ENCODE measurements at places on chromosomes 4 and X.

DNA sequence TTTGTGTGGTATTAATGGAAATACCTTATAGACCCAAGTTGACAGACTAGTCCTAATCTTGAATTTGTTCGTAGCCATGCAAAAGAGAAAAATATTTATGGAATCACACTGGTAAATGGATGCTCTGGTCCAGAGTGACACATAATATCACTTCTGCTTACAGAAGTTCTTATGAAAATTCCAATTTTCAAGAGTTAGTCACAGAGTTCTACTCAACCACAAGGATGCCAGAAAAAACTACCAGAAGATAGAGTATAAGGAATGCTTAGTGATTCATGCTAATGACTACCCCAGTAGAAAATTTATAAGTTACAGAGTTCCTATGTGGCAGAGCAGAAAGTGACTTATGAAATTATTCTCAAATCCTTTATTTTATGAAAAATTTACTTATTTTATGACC is 1384.8 kb downstream of the FAM133A start:
- DNase-seq: no peak

- no peak for DNase-seq
Measured at GRCh38 chr4:62271107-62271506, 1071.0 kb downstream of the ADGRL3 start.

- DNase-seq: no peak
Measured at GRCh38 chr4:145784036-145784435, 104.1 kb downstream of the C4orf51 start.

GRCh38 chr4:174524242-174524641 is 2.0 kb upstream of the HPGD start:
- DNase-seq: no peak

GRCh38 chr4:78299565-78299972 is 242.4 kb downstream of the FRAS1 start:
- peak; percentile 30 for DNase-seq

DNA sequence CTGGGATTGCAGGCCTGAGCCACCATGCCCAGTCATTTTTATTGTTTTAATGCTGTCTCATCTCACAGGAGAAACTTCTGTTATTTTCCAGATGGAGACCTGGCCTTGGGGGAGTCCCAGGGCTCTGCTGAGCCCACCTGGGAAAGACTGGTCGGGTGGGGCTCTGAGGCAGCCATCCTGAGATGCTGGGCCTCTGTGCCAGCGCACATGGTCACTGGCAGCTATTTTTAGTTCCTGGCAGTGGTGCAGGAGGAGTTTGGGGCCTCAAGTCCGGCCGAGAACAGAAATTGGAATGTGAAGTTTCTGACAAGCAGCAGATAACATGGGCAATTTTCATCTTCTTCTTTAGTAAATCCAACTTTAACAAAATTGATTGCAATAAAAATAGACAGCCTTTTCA is 44.5 kb downstream of the SORCS2 start:
- no peak for DNase-seq

GRCh38 chr4:44996276-44996845 is 270.0 kb upstream of the GNPDA2 start:
- DNase-seq: no peak

DNA sequence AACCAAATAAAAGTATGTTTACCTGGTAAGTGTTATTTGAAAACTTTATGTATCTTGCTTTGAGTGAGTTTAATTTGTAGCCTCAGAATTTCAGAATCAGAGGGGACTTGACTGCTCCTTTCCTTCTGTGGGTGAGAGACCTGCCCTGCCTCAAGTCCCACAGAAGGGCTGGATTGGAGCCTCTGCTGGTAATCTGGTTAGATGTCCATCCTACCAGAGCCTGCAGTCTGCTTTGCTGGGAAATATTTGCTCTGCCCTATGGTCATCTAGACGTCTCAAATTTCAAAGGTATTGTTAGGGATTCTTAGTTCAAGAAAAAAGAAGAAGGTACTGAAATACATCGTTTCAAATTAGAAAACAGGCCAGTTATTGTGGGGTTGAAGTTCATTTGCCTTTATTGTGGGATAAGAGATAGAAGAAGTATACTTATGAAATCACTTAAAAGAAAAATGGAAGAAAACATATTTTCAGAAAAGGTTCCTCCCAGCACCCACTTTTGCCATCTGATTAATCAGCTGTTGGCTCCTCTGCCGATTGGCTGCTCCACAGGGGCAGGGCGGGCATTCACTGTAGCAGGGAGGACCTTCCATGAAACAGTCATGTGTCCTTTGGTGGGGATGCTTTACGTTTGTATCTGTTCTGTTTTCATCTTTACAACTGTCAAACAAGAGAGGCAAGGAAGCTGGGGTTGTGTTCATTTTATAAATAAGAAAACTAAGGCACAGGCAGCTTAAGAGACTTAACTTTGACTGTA is 73.3 kb upstream of the TLR2 start:
- no peak for DNase-seq

- no peak for DNase-seq
Measured at GRCh38 chr4:20445933-20446723, 194.4 kb downstream of the SLIT2 start.

GRCh38 chr4:110165382-110166286 is 32.8 kb downstream of the ELOVL6 start:
- no peak for DNase-seq

GRCh38 chrX:85244450-85245211 is 840 bp downstream of the ZNF711 start:
- no peak for DNase-seq

DNA sequence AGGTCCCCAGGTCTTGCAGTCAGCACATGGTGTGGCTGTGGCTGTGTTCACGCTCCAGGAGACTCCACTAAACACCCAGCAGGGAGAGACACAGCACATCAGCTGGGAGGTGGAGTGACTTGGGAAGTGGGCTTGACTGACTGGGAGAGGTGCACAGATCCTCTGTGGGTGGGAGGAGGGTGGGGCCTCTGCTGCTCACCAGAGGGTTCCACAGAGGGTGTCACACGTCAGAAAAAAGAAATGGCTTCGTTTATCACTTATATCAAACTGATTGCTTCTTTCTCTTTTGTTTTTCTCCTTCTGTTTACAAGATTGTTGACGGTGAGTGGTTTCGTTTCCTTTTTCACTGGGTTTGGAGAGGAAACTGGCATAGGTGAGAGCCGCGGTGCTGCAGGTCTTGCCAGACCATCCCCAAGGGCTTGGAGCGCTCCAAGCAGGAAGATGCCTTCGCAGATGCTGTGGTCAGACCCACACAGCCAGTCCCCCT is 24.8 kb upstream of the FAM193A start:
- no peak for DNase-seq

- DNase-seq: no peak
Measured at GRCh38 chr4:128384091-128384520, 96.5 kb upstream of the PGRMC2 start.

DNA sequence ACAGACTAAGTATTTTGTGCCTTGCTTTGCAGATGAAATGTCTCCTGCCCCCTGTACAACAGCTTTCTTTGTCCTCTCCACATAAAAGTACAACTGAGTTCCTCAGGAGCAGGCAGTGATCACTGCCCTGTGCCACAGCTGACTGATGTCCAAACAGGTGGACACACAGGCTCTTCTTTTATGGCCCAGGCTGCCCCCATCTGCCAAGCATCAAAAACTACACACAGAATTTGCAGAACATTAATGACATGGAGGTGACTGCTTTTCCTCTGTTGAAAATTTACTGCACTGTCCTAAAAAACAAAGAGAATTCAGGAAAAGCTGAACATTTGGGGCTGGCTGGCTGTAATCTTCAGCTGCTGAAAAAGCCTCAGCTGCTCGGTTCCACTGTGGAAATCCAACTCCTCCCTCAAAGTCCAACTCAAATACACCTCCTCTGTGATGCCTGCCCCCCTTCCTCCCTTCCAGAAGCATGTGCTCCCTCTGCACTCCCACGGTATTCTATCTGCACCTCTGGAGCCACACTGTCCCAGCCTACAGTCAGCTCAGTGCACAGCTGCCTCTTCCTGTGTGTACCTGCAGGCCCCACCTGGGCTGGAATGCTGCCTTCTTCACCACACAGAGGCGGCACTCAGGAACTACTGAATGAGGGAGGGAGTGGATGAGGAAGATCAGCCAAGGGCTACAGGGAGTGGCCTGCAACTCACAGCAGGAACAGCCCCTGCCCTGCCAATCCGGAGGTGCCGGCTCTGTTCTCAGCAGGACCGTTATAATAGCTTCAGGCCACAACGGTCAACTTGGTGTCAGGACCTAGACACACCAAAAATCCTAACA is 10.3 kb downstream of the AFAP1 start:
- peak; percentile 56 for DNase-seq

DNA sequence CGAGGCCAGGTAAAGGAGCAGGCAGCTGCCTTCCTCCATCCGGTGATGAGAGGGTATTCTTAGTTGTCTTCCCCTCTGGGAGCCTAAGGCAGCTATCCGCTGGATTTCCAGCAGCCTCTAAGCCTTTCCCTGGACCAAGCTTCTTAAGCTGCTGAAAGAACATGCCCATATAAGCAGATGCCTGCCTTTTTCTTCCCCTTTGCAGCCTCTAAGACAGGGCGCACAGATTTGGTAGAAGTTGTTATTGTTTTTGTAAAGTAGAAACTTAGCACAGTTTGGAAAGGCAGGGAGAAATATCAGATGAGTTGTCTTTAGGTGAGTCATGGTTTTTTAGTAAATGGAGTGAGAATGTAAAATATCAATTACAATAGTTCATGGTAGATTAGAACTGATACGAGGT is 210.8 kb downstream of the ARHGAP10 start:
- no peak for DNase-seq

- DNase-seq: no peak
Measured at GRCh38 chr4:38677441-38677840, 13.4 kb downstream of the KLF3 start.

DNA sequence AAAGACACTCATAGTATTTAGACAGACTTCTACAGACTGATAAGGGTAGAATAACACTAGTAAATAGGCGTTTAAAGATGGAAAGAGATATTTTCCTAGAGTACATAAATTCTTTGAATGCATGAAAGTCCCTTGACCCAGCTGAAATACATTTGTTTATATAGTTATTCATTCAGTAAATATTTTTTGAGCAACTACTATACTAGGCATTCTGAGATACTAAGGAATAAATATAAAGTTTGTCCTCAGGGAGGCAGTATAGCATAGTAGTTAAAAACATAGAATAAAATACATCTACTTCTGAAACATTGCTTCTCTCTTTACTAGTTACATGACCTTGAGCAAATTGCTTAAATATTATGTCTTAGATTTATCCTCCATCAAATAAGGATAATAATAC is 27.4 kb downstream of the HMGN5 start:
- DNase-seq: peak; percentile 3

DNA sequence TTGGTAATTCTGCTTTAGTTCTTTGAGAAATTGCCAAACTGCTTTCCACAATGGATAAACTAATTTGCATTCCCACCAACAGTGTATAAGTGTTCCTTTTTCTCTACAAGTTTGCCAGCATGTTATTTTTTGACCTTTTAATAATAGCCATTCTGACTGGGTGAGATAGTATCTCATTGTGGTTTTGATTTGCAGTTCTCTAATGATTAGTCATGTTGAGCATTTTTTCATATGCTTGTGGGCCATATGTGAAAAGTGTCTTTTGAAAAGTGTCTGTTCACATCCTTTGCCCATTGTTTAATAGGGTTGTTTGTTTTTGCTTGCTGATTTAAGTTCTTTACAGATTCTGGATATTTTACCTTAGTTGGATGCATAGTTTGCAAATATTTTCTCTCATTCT is 25.9 kb downstream of the ENPEP start:
- DNase-seq: no peak

DNA sequence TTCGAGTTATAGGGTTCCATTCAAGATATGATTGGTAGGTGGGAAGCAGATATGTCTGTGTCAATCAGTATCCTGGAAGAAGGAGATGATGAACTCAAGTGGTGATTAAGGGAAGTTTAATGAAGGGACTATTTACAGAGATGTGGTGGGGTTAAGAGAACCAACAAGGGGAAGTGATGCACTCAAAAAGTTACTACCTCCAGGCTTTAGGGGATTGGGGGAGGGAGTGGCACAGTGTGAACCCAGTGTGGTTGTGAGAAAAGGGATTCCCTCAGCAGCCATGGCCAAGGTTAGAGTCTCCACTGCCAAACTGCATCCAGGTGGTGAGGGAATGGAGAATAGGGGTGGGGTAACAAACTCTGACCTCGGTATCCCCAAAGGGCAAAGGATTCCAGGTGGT is 27.9 kb downstream of the PKD2 start:
- DNase-seq: no peak

DNA sequence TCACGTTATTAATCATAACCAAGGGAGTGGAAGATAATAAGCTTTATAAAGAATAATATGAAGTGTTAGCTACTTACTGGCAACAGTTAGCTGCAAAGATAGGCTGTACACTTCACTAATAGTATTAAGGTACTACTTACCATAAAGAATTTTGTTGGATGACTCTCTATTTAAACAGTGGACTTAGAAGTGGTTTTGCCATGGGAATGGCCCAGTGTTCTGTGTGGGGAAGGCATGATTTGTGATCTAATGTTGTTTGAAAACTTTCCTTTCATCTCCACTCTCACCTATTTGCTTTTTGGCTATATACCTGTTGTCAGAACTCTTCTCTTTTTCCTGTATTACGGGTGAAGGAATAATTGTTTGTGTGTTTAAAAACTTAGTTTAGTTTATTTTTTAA is 23.0 kb downstream of the FHDC1 start:
- peak; percentile 36 for DNase-seq

DNA sequence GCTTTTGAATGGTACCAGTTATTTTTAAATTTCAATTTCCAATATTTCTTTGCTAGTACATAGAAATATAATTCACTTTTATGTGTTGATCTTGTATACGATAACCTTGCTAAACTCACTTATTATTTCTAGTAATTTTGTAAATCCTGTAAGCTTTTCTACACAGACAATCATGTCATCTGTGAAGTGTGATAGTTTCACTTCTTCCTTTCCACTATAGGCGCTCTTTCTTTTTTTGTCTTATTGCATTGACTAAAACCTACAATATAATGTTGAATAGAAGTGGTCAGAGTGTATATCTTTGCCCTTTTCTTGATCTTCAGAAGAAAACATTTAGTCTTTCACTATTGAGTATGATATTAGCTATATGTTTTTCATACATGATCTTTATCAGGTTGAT is 76.6 kb downstream of the ZNF182 start:
- no peak for DNase-seq

DNA sequence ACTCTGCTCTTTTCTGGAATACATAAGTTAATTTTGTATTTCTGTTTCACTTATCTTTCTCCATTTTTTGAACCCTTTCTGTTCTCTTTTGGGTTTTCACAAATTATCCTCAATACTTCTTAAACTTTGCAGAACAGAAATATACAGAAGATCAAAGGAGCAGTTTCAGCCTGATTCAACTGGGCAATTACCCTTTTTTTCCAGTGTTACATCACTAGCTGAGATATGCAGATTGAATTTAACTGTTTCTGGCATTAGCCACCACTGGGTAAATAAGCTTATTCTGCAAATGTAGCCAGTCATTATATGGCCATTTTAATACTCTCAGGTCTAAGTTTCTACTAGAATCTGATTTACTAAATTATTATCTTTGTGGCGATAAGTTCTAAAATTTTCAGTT is 66.9 kb upstream of the GRID2 start:
- DNase-seq: no peak

GRCh38 chr4:18022572-18023050 is 1.1 kb upstream of the LCORL start:
- DNase-seq: no peak
